ENCODE measurements at places on chromosomes 5 and 9. TPM values are rescaled to one million over a fixed set of nuclear protein-coding genes. Genes with fewer than 3 reads are reported as not detected.

CDC14B gene
- 16.4 TPM for total RNA-seq

HMMR gene
- 3.6 TPM for total RNA-seq

CNTLN gene
- 0.85 TPM for total RNA-seq

SPATA24 gene
- 4.6 TPM for total RNA-seq

ANKRD20A1 gene
- total RNA-seq = not detected

BTNL9 gene
- not detected for total RNA-seq

PITX1 gene
- 87.6 TPM for total RNA-seq

FRRS1L gene
- total RNA-seq = not detected

KIF4B gene
- total RNA-seq = not detected

All from tracheal epithelial cell (primary cell).